ENCODE measurements at places on chromosomes 7 and 10. TPM values are rescaled to one million over a fixed set of nuclear protein-coding genes. Genes with fewer than 3 reads are reported as not detected.

Gene AQP1
- 0.37 TPM for total RNA-seq

Gene MEST
- 39.6 TPM for total RNA-seq

Gene CCDC146
- 0.41 TPM for total RNA-seq

Gene SKIDA1
- total RNA-seq: 1.3 TPM

Gene MYL10
- not detected for total RNA-seq

Gene OR2A7
- total RNA-seq: not detected

Gene PDE6C
- not detected for total RNA-seq

Gene EVX1
- not detected for total RNA-seq

Gene EPO
- not detected for total RNA-seq

Gene CPED1
- total RNA-seq: not detected

Gene ACTL6B
- not detected for total RNA-seq

Gene UCN3
- not detected for total RNA-seq

Gene GTF2IRD1
- 12.4 TPM for total RNA-seq

Gene KIN
- 8.7 TPM for total RNA-seq

Gene HEPACAM2
- not detected for total RNA-seq

Gene RHOBTB1
- total RNA-seq: 6.9 TPM

Gene SPAM1
- not detected for total RNA-seq

Gene VGF
- total RNA-seq: 15.1 TPM

Gene VPS37D
- 2.9 TPM for total RNA-seq

Gene SHTN1
- total RNA-seq: 26.1 TPM

Gene ZNF248
- 3.8 TPM for total RNA-seq

Gene SLC39A12
- not detected for total RNA-seq

Gene COL28A1
- 0.99 TPM for total RNA-seq

Gene CCNY
- 45.3 TPM for total RNA-seq

Gene BLNK
- not detected for total RNA-seq

Gene ZNF727
- not detected for total RNA-seq

Gene CCL26
- 14.4 TPM for total RNA-seq
